ENCODE measurements at places on chromosomes 6 and 20. TPM values are rescaled to one million over a fixed set of nuclear protein-coding genes. Genes with fewer than 3 reads are reported as not detected.

The ARID1B gene
- total RNA-seq, result 34.6 TPM

The FOXC1 gene
- total RNA-seq, result 18.0 TPM

The MSH5 gene
- 7.2 TPM for total RNA-seq

The HLA-DRB1 gene
- total RNA-seq, result not detected

The OSBPL2 gene
- total RNA-seq, result 32.2 TPM

The PNLDC1 gene
- total RNA-seq, result not detected

The SPEF1 gene
- 0.36 TPM for total RNA-seq

The FAM83D gene
- total RNA-seq, result 26.6 TPM

The SLC18B1 gene
- 3.4 TPM for total RNA-seq

The MYBL2 gene
- 20.4 TPM for total RNA-seq

The MCHR2 gene
- not detected for total RNA-seq

The ASIP gene
- not detected for total RNA-seq

The HLA-G gene
- total RNA-seq, result 0.24 TPM

The CYP21A2 gene
- total RNA-seq, result not detected

The OR2J3 gene
- not detected for total RNA-seq

The MYB gene
- 0.17 TPM for total RNA-seq

The WFDC10B gene
- total RNA-seq, result not detected

The PDE7B gene
- total RNA-seq, result 1.1 TPM

The TREM1 gene
- total RNA-seq, result not detected

The RBM12 gene
- 70.0 TPM for total RNA-seq

The RAB44 gene
- total RNA-seq, result 0.28 TPM

The RSPO3 gene
- total RNA-seq, result not detected

The SLC35D3 gene
- not detected for total RNA-seq

The FAM83C gene
- total RNA-seq, result not detected

The BPI gene
- total RNA-seq, result not detected

The RIPPLY2 gene
- not detected for total RNA-seq

The GMPR gene
- 4.7 TPM for total RNA-seq

The CLIC5 gene
- not detected for total RNA-seq

The RNF146 gene
- total RNA-seq, result 24.4 TPM

The CST2 gene
- not detected for total RNA-seq

The SLC2A10 gene
- total RNA-seq, result 28.7 TPM

The GRIK2 gene
- total RNA-seq, result 27.4 TPM

The PRDM13 gene
- total RNA-seq, result not detected

The SAMD3 gene
- total RNA-seq, result 2.3 TPM

The MYLK2 gene
- total RNA-seq, result 0.18 TPM

Measured in HFFc6 (cell line).